ENCODE measurements at places on chromosomes 16 and 17.

DNA sequence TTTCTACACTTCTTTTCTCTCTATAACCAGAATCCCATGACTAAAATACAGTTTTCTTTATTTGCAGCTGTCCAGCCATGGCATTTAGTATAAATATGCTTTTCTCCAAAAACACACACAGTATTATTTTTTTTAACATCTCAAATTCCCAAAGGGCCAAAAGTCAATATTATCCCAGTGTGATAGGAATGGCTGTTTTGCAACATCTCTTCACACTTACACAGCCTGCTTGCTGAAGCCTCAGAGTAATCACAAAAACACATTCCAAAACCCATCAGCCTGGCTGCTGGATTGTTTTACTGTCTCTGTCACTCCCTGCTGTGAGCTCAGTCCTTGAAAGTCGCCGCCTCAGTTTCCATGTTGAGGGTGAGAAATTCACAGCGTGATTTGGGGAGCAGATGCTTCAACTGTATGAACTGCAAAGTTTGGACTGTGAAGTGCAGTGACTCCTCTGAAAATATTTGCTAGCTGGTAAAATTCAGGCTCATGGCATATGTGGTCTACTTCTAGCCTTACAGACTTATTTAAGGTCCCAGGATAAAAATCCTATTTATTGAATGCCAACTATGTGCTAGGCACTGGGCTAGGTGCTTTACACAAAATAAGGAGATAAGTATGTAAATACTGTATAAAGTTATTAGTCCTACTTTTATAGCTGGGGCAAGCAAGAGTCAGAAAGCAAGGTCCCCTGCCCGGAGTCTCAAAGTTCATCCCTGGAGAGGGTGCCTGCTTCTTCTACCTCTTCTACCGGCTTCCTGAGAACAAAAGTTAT, 116.5 kb downstream of the SOCS1 start:
- DNase-seq, result no peak

GRCh38 chr17:4406386-4406785, 27.4 kb upstream of the SPNS3 start:
- DNase-seq, result no peak

DNA sequence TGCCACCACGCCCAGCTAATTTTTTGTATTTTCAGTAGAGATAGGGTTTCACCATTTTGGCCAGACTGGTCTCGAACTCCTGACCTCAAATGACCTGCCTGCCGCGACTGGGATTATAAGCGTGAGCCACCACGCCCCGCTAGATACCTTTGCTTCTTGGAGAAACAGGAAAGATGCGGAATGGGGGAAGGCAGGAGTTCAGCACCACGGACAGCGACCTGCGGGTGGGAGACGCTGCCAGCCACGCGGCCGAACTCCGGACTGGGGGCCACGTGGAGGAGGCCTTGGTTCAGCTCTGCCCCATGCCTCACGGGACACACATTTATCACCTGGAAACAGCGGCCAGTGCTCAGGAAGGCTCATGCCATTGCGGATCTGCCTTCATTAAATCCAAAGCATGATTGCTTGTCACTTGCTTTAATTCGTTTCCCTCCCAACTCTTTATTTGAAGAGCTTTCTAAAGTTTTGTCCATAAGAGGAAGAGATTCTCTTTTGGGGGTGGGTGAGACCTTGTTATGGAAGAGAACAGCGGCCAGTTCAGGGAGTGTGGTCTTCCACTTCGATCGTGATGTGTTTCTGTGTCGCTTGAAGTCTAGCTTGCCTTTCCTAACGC, 219.9 kb downstream of the ENGASE start:
- no peak for DNase-seq

DNA sequence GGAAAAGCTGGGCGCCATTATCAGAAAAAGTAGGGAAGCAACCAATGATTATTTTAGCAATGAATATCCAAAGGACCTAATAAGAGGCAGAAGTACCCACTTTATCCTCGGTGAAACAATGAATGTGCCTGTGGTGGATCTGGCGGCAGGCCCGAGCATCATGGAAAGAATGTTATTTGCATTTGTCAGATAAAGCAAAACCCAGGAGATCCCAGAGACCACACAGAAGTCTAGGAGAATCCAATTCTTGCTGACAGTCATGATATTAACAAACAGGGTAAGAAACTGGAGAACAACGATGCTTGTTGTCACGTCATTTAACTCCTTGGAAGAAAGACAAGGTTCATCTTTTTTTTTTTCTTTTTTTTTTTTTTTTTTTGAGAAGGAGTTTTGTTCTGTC, 12.0 kb upstream of the TNRC6A start:
- DNase-seq, result no peak

DNA sequence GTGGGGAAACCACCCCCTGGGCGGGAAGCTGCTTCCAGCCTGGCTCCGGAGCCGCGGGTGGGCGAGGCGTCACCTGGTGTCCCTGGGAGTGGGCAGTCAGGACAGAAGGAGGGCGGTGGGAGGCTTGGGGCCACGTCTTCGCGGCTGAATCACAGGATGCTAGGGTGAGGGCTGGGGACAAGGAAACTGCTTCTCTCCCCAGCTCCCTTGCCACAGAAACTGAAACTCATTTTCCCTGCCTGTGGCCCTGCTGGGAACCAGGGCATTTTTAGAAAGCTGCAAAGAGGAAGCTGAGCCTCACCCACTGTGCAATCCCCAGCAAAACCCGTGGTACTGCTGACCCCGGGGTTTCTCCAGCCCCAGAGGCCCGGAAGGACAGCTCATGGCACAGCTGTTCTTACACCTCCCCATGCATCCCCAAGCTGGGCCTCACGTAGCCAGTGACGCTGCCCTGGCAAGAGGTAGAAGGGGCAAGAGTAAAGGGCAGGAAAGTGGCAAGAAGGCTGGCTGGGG, 8.2 kb downstream of the RHBDF2 start:
- no peak for DNase-seq

DNA sequence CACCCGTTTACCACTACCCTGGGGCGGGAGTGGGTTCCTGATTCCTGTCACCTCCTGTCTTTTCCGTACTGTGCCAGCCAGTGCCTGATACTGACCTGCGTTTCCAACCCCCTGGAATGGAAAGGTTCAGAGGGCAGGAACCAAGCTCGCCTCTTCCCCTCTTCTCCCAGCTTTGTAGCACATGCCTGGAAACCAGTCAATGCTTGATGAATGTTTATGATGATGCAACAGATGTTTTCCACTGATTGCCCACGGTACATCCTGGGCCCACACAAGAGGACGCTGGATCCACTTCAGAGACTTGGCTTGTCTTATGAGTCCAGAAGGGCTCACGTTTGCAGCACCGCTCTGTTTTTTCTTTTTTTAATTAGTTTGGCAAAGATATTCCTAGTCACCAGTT, 262.0 kb downstream of the CPPED1 start:
- no peak for DNase-seq

DNA sequence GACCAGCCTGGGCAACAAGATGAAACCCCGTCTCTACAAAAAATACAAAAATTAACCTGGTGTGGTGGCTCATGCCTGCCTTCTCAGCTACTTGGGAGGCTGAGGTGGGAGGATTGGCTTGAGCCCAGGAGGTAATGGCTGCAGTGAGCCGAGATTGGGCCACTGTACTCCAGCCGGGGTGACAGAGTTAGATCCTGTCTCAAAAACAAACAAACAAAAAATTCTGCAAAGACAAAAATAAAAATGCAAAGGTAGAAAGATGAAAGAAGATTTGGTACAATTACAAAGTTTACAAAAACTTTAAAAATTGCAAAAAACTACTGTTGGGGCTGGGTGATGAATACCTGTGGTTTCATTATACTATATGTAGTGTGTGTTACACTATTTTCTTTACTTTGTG, 5.5 kb upstream of the CDH1 start:
- no peak for DNase-seq

DNA sequence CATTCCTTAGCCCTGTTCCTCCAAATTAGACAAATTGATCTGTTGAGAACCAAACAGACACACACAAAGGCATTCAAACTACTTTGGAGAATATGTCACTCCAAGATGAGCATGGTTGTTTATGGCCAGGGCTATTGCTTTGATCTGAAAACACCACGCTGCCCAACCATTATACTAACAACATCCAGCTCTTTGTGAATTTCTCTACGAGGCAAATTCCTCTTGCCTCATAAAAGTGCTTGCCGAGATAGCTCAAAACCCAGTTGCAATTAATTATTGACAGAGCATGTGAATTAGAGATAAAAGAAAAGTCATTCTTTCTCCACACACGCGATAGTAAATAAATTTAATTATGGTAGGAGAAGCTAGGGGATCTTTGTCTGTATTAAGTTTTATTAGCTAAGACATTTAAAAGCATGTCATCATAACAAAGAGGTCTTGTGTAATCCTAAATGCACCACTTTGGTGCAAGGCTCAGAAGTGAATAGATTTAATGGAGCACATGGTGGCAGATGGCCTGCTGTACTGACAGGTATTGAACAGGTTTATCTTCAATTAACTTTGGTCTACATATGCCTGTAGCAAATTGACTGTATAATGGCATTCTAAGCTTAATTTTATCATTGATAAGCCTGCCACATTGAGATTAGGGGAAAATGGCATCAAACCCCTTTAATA, 441.8 kb downstream of the HS3ST4 start:
- DNase-seq, result no peak

DNA sequence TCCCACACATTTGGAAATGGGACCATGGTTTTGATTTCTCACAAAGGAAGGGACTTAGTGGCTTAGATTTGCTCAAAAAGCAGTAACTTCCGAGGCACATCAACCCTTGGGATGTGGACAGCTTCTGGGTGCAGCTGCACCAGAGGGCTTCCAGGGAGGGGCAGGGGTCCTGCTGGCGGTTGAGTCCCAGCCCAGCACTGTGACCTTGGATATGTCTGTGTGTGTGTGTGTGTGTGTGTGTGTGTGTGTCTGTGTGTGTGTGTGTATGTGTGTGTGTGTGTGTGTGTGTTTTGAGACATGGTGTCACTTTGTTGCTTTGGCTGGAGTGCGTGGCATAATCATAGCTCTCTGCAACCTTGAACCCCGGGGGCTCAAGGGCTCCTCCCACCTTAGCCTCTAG, 130.8 kb downstream of the CLEC16A start:
- no peak for DNase-seq

DNA sequence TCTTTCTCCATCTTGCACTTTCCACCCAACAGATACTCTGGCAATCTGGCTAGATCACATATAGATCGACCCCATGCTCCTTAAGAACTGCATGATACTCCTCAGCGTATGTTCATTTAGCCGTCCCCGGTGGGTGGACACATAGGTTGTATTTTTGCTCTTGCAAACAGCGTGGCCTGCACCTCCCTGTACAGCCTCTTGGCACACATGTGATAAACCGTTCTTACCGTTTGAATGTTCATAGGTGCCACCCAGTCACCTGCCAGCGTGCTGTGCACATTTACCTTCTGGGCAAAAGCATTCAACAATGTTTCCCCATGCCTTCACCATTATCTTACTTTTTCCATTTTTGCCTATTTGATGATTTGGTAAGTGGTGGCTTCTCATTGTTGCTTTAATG, 6.2 kb downstream of the TNP2 start:
- DNase-seq, result no peak

GRCh38 chr17:44473367-44473766, 29.8 kb downstream of the GPATCH8 start:
- no peak for DNase-seq

DNA sequence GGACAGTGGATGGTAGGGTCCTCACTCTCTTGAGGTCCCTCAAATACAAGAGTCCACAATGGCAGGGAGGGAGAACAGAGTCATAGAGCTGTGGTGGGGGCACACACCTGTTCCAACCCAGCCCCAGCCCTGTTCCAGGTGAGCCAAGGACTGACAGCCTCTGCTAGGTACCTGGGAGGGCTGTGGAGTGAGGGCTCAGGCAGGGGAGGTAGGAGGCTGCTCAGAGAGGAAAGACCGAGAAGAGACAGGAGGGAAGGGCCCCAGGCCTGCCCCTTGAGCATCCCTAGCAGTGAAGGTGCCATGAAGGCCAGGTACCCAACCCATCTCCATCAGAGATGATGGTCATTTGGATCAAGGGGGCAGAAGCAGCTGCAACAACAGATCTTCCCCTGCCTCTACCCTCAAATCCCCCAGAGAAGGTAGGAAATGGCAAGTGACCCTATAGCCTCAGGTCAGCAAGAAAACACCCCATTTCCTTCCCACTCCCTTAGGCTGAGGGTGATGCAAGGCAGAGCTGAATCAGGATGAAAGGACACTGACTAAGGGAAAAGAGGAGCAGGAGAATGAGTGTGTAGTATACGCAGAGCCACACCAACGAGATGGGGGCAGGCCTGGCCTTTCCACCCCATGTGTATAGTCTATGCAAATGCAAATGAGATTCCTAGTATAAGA, 28.6 kb downstream of the CD300LG start:
- no peak for DNase-seq

DNA sequence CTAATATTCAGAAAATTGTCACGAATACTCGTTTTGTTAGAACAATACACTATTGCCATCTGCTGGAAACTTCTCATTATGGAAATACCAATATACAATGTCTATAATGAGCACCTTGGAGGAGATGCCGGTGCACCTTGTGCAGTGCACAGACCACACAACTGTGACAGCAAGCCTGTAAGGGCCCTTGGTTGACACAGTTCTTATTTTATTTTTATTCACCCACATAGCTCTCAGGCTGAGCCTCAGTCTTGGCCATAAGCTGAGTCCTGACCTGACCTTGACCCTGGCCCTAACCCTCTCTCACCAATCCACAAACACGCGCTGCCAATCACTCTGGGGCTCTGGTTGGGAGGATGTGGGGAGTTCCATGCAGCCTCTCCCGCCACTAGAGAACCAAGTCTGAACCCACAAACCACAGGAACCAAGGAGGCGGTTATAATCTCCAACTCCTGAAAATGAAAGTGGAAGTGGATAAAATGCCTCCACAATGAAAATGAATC, 7.6 kb downstream of the AIPL1 start:
- DNase-seq, result peak; percentile 41

GRCh38 chr16:78608305-78608776, 508.9 kb downstream of the WWOX start:
- no peak for DNase-seq

DNA sequence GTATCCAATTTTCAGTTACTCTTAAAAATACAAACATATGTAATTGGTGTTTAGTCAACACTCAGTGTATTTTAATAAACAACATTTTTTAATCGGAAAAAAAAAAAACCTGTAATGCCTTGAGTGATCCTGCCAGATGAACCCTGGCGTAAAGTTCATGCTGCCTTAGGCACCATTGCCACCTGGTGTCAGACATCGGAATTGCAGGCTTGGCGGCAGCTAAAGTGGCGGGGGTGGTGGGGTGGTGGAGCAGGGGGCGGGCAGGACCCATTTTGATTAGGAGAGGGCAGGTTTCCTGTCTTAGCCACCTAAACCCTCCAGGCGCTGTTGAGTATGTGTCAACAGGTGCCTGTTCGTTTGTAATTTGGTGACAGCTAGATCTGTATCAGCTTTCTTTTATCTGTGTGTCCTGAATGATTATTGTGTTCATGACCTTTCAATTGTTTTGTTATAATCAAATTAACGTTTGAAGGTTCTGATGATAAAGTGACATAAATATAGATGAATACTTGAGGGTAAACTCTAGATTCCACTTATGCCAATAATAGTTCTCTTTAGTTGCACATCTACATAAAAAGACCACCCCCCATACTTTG, 588.7 kb downstream of the CDH13 start:
- peak; percentile 5 for DNase-seq

- peak; percentile 56 for DNase-seq
These were observed 3.8 kb upstream of the NAT9 start for GRCh38 chr17:74779948-74780400.

GRCh38 chr16:61877436-61877835, 158.8 kb downstream of the CDH8 start:
- no peak for DNase-seq
